Activated T-helper 17 cell treated with anti-CD3 and anti-CD28 coated beads, Interleukin-2, amount 50 U/mL, for 72 hours (primary cell): ENCODE measurements at places on chromosomes 2 and 18. TPM values are rescaled to one million over a fixed set of nuclear protein-coding genes. Genes with fewer than 3 reads are reported as not detected.

DNA sequence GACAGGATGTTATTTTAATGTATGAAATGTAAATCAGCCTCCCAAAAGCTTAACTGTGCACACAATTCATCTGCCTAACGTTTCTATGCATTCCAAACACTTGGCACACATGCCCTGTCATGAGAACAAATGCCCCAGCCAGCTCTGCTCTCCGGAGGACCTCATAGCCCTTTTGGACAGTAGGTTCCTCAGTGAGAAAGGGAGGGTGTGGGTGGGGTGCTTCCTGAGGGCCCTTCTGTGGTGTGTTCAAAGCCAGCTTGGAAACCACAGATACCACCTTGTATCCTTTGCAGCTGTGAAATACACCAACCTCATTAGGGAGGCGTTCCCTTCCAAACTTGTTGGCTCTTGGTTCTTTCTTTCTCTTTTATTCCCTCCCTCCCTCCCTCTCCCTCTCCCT, 102.2 kb upstream of the ASB18 start:
- peak; percentile 83 for ATAC-seq

GRCh38 chr18:22546905-22547570, 129.3 kb upstream of the CTAGE1 start:
- ATAC-seq = no peak

GRCh38 chr2:134308474-134309385, 54.9 kb downstream of the MGAT5 start:
- peak; percentile 79 for ATAC-seq

DNA sequence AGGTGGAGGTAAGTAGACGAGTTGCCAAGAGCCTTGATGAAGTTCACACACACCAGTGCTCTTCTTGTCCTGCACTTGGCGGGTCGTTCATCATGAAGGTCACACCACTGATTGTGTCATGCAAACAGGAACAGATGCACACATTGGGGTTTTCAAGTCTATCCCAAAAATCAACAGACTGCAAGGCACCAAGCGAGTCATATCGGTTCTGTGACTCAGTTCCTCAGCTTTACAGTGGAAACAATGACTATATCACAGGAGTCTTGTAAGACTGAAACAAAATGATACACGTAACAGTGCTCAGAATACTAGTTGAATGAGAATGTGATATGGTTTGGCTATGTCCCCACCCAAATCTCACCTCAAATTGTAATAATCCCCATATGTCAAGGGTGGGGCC, 526.9 kb upstream of the ID2 start:
- ATAC-seq = peak; percentile 90

- no peak for ATAC-seq
Observed at GRCh38 chr2:109399066-109399465, 214.7 kb downstream of the SEPTIN10 start.

DNA sequence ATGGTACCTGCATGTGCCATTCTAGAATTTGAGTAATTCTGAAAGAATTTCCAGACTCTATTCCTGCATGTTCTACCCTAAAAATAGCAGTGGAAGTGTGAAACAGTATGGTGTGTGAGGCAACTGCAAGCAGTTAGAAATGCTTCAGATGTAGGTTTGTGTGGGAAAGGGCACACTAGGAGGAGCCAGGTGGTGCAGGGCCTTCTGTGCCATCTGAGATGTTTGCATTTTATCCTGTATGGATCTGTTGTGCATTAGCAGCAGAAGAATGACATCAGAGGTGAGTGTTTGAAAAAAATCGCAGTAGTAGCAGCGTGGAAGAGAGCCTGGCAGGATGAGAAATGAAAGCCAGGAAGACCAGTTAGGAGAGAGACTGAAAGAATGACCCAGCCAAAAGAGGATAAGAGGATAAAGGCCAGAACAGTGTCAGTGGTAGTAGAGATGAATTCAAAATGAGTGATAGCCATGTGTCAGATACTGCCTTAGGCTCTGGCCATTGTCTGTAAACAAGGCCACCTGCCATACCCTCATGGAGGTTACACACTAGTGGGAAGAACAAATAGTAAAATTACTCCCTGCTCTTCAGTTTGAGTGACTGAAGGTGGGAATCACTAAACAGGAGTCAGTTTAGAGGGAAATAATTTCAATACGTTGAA, 142.2 kb downstream of the PKP4 start:
- ATAC-seq = no peak

- ATAC-seq = peak; percentile 63
Observed at GRCh38 chr2:178450524-178450773, 526 bp downstream of the PRKRA start.

DNA sequence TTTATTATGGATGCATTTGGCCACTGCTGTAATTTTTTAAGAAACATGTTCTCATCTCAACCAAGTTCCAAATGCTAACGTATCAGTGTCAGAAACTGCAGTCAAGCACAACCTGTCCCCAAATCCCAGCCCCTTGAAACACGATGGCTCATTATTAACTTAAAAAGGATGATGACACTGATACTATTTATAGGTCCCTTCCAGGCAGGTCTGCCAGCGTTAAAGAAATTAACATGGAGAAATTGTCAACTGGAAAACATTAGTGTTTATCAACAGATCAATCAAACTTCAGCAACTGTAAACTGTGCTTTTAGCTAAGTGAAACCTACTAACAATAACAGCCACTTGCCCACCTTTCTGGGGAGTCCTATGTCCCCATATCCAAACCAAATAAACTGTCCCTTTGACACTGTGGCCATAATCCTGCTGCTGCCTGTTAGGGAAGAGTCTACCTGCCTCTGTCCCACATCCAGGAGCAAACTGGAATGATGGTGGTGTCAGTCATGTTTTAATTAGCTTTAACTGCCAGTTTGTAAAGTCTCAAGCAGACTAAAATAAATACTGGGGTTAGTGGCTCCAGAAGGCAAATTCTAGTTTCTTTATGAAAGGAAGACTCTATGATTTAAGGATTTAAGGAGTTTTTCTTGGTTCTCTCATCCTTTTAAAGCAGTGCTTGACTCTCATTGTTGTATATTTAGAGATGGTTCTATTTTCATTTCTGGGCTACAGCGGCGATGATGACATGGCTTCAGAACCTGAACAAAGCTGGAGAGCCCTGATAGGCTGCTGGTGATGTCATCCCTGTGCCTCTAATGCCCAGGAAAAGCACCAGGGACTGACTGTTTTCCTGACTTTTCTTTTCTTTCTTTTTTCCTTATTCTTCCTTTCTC, 583.6 kb upstream of the PIK3C3 start:
- ATAC-seq = no peak

DNA sequence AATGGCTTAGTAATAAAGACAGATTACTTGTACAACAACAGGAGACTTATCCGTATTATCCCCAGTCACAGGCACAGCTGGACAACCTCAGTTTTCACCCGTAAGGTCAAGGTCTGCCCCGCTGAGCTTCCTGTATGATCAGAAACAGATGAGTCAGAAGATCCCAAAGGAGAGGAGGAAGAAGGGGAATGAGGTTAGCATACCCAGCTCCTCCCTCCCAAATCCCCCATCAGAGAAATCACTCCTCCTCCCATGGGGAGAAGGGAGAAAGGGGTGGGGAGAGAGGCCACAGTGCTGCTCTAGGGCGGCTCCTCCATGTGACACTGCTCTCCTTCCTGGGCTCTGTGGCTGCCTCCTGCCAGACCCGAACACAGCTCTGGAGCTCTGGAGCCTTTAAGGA, 53.8 kb upstream of the SPTBN1 start:
- no peak for ATAC-seq

- no peak for ATAC-seq
Observed at GRCh38 chr18:987325-988186, 82.9 kb downstream of the ADCYAP1 start.

GRCh38 chr2:9592699-9593098, 37.1 kb upstream of the ADAM17 start:
- ATAC-seq = no peak

- no peak for ATAC-seq
Observed at GRCh38 chr2:31397094-31397493, 17.4 kb downstream of the XDH start.

DNA sequence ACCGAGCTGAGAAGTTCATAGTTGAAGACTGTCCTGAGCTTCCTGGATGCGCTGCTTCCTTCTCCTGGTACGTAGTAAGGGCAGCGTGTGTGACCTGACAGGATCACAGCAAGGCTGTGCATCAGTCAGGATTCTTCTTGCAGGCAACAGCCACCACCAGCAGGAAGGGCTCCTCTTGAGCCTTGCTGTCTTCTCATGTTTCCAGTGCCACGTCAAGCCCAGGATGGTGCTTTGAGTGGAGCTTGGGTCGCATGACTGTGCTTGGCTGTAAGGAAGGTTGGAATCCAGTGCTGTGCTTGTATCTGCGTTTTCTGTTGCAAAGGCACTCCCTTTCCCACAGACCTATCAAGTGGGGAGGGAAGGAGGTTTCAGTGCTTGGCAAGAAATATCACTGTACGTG, 194.3 kb downstream of the LDLRAD4 start:
- ATAC-seq = no peak

DNA sequence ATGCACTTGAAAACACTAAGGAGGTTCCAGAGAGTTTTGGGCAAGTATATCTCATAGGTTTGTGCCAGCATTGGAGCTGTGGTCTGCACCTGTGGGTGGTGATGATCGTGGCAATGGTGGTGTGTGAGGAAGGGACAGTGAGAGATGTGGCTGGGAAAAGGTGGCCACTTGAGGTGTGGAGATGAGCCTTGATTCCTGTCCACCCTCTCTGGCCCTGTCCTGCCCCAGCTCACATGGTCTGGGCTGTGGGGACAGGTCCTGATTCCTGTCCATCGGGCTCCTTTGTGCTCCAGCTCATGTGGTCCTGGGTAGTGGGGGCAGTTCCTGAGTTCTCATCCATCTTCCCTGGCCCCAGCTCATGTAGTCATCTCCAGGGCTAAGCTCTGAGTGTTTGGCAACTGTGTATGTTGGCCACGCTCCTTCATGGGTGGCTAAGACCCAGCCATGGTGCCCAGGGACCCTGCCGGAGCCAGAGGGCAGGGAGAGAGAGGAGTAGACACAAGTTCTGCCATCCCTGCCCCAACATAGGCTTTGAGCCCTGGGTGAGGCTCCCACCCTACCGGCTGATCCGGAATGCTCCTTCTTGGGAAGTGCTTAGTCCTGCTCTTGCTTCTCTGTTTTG, 294.4 kb upstream of the HDAC4 start:
- no peak for ATAC-seq

GRCh38 chr2:2269426-2269825, 61.6 kb downstream of the MYT1L start:
- no peak for ATAC-seq

DNA sequence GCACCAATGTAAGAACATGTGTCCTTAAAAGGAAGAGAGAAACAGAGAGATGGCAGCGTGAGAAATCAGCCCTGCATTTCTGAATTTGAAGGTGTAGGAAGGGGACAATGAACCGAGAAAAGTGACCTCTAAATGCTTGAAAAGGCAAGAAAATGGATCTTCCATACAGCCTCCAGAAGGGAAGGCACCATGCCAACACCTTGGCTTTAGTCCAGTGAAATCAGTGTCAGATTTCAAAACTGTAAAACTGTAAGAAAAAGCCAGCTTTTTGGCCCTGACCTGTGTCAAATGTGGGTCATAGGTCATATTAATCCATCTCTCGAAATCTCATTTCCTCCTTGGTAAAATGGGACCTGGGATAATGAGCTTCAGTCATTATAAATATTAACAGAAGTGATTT, 762.3 kb downstream of the DCDC2C start:
- no peak for ATAC-seq

DNA sequence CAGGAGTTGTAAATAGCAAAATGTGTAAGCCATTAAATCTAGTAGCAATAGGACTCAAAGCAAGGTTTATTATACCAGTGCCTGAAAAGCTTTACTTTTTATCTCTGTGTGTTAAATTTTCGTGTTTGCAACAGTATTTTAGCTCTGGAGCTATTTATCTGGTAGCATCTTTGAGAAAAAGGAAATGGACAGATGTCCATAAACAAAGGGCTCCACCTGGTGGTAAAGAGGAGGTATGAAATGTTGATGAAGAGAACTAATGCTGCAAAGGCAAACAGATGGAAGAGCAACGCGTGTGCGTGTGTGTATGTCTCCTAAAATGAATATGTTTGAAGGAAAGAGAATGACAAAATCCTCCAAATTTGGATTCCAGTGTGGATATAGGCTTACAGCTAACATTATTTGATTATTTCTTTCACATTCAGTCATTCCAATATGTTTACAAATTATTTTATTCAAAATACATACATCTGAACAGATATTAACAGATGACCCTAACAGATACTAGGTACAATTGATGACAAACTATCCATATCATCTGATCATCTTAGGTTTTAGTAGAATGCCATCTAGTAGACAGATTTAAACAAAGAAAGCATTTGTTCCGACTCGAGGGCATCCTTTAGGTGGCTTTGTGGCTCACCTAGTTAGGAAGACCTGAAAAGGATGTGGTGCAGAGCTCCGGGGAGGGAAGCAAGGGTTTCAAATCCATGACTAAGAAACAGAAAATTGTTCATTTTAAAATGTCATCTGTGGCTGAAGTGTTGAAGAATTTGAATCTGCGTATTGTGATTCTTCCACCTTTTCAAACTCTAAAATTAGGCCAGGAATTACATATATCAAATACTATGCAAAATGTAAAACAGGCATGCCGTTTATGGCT, 383.3 kb downstream of the MTX2 start:
- ATAC-seq = peak; percentile 93

- no peak for ATAC-seq
Observed at GRCh38 chr2:125259451-125259850, 1234.4 kb downstream of the CNTNAP5 start.

DNA sequence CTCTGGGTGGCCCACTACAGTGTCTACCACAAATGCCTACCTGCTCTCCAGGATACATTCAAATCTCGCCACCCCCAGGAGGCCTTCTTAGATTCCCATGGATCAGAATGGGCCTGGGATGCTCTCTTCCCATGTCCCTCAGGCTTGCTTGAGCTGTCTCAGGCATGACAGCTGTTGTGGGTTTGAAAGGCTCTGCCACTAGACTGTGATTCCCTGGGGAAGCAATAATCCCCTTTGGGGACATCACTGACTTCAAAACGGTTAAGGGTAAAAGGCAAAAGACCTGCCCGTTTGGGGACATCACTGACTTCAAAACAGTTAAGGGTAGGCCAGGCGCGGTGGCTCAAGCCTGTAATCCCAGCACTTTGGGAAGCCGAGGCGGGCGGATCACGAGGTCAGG, 35.8 kb upstream of the ZNF516 start:
- ATAC-seq = no peak

DNA sequence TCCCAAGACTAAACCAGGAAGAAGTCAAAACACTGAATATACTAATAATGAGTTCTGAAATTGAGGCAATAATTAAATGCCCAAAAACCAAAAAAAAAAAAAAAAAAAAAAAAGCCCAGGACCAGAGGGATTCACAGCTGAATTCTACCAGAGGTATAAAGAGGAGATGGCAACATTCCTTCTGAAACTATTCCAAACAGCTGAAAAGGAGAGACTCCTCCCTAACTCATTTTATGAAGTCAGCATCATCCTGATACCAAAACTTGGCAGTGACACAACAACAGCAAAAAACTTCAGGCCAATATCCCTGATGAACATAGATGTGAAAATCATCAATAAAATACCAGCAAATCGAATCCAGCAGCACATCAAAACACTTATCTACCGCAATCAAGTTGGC, 108.5 kb upstream of the COL3A1 start:
- no peak for ATAC-seq

ADCYAP1 gene
- not detected for total RNA-seq

UCN gene
- 2.4 TPM for total RNA-seq

C1QL2 gene
- total RNA-seq = not detected

EMILIN1 gene
- 0.93 TPM for total RNA-seq

ATP8B1 gene
- total RNA-seq = not detected

KCNJ13 gene
- not detected for total RNA-seq

MYO1B gene
- 2.4 TPM for total RNA-seq

TUBB8B gene
- not detected for total RNA-seq

DLGAP1 gene
- total RNA-seq = 1.2 TPM

REL gene
- total RNA-seq = 13.9 TPM

IL1F10 gene
- not detected for total RNA-seq

MC4R gene
- not detected for total RNA-seq
